AG09309 (cell line): ENCODE measurements at places on chromosomes 1 and 21.

GRCh38 chr21:27047283-27047657 is 80.4 kb upstream of the ADAMTS5 start:
- no peak for DNase-seq

GRCh38 chr1:173266841-173267240 is 59.7 kb upstream of the TNFSF4 start:
- DNase-seq, result no peak

DNA sequence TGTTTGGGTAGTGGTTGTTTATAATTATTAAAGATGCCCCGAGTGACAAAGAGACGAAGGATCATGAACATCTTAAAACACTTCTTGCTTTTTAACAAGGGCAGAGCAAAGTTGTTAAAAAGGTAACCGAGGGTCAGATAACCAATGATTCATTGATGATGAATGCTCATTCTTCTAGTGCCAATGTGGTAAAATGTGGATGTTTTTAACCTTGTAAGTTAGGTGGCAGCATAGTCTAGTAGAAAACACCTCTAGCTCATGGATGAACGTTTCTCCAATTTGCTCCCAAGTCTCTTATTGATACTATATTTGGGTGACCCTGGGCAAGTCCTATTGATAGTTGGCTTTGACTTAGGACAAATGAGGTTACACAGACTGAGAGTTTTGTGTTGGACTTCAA is 167.9 kb downstream of the KIF26B start:
- no peak for DNase-seq

- DNase-seq, result no peak
Observed at GRCh38 chr1:213131851-213132655, 81.0 kb downstream of the RPS6KC1 start.

GRCh38 chr1:110756506-110756905 is 81.8 kb upstream of the KCNA3 start:
- DNase-seq, result no peak

DNA sequence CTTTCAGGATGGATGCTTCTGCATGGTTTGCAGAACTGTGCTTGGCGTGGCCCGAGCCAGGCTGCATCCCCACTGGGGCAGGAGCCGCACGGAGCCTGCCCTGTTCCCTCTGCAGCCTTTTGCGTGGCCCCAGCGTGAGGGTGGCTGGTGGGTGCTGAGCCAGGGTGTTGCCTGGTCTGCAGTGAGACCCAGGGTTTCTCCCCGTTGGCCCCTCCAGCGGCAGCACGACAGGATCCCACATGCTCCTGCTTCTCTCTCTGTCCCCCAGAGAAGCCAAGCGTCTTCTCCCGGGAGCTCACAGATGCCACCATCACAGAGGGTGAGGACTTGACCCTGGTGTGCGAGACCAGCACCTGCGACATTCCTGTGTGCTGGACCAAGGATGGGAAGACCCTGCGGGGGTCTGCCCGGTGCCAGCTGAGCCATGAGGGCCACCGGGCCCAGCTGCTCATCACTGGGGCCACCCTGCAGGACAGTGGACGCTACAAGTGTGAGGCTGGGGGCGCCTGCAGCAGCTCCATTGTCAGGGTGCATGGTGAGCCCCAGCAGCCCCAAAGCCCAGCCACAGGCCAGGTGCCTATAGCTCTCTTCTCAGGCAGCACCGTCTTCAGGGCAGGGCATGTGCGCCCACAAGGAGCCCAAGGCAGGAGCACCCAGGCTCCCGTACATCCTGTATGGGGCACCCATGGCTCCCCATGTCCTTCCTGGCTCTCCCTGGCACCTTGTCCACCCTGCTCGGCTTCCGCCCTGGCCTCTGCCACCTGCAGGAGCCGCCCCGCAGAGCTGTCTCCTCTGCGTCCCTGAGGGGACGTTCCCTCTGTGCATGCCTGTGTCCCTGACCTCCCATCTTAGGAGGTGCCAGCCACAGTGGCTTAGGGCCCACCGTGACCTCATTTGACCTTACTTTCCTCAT is 78.9 kb downstream of the OBSCN start:
- no peak for DNase-seq

DNA sequence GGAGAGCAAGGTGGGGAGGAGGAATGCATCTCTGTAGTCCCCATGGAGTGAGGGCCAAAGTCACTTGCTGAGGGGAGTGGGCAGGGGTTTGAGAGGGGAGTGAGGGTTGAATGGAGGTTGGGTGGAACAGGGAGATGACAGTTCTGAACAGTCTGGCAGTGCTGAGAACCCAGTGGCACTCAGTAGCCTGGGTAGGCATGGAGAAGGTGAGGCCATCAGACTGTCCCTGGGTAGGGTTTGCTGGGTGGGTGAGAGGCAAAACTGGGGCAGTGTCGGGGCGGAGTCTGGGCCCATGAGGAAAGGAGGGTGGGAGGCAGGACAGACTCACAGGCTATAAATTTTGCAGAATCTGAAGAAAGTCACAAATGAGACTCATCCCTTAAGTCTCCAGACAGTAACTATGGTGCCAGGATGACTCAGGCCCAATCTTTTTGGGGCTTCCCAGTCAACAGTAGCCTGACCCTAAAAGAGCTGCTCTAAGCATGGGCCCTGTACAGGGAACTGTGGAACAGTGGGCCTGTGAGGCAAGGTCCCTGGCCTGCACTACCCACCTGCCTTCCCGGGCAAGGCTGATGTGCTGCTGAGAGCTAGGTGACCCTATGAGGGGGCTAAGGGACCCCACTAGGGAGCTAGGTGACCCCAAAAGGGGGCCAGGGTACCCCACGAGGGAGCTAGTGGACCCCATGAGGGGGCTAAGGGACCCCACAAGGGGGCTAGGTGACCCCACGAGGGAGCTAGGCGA is 51.0 kb upstream of the DMRTB1 start:
- no peak for DNase-seq

GRCh38 chr1:213600879-213601278 is 386.9 kb upstream of the PROX1 start:
- no peak for DNase-seq

DNA sequence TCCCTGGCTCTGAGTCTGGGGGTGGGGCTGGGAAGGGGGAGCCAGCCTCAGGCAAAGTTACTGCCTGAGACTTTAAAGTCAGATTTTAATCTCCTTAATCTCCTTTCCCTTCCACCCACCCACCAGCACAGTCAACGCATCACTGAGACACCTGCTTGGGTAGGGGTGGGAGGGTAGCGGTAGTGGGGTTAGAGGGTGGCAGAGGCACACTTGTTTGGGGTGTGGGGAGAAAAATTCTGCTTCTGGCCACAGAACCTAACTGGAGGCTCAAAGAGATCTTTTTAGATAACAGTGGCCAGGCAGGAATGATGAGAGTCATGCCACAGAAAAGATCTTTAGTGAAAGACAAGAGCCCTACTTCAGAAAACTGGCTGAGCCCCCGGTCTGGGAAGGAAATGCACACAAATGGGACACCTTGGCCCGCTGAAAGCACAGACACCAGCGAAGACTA is 44.1 kb downstream of the CD247 start:
- no peak for DNase-seq

DNA sequence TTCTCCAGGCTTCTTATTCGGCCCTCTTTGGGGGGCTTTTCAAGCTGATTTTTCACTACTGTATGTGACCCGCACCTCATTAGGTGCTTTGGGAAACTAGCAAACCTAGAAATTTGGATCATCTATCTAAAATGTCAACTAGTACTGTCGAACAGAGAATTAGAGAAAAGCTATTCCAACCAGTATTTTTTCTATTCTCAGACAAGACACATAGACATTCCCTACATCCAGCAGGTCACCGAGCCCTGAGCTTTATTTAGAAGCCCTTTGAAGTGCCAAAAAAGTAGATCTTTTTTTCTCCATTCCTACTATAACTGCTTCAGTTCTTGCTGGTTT is 310 bp upstream of the SSR2 start:
- DNase-seq, result no peak

GRCh38 chr21:14846621-14847020 is 218.2 kb downstream of the NRIP1 start:
- no peak for DNase-seq

DNA sequence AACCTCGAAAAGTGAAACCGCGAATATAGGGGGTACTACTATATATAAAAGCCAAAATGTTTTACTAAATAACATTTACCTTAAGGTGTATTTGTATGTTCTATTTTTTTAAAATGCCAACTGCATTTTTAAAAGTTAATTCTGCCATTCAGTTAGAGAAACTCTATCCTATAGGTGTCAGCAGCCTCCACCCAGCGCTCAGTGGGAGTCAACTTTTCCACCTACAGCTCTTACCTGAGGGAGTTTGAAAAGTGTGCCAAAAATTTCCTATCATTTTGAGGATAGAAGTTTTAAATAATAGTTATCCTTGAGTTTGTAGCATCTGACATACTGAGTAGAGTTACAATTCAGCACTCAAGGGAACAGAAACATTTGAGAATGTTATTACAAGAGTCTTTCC is 6.1 kb upstream of the HP1BP3 start:
- DNase-seq, result no peak

- DNase-seq, result no peak
Observed at GRCh38 chr1:154567386-154568156, at the start of gene CHRNB2. TSS of gene CHRNB2 (plus strand) at chr1:154567778. CDS start at chr1:154568045, 267 bp downstream.

DNA sequence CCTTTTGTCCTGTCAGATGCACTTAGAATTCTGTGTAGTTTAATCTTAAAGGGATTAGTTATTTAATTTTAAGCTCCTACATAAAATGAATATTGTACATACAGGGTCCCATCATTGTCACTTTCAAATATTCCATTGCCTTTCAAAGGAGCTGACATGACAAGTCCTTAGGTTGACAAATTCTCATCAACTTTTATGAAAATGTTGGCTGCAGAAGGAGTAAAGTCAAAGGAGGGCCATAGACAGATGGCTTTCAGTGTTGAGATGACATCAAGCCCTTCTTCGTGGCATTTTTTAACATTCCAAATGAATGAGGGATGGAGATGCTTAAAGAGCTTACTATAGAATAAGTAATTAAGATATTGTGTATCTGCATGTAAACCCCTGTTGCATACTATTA is 15.4 kb downstream of the NFIA start:
- no peak for DNase-seq

- no peak for DNase-seq
Observed at GRCh38 chr1:116474921-116475849, 95.6 kb downstream of the CD58 start.
